ENCODE measurements at places on chromosomes 6 and 20. TPM values are rescaled to one million over a fixed set of nuclear protein-coding genes. Genes with fewer than 3 reads are reported as not detected.
A peak's percentile ranks its signal among the peaks of the same experiment; 100 is the strongest.

GRCh38 chr20:40808936-40809335 lies 119.9 kb upstream of the MAFB start:
- H3K36me3 ChIP-seq = no peaks in the 10 kb centered on the region
- no peak overlapping the region for H3K4me3 ChIP-seq
- no peak overlapping the region for H3K27ac ChIP-seq
- H3K4me1 ChIP-seq = no peaks in the 10 kb centered on the region
- no peaks in the 10 kb centered on the region for H3K27me3 ChIP-seq

The KHDC1L gene
- not detected for total RNA-seq

The JAG1 gene
- total RNA-seq = 185 TPM

- H3K27ac ChIP-seq = peak overlapping the region; percentile 2
- no peaks in the 10 kb centered on the region for H3K36me3 ChIP-seq
- no peaks in the 10 kb centered on the region for H3K4me1 ChIP-seq
- no peak for DNase-seq
- no peak overlapping the region for H3K4me3 ChIP-seq
These were observed 283.9 kb downstream of the TBC1D7 start for GRCh38 chr6:13044390-13044789.

The SALL4 gene
- total RNA-seq = not detected

GRCh38 chr6:51926125-51926524 lies 161.3 kb downstream of the PKHD1 start:
- no peaks in the 10 kb centered on the region for H3K4me1 ChIP-seq
- H3K4me3 ChIP-seq = no peak overlapping the region
- no peak for DNase-seq
- H3K36me3 ChIP-seq = no peaks in the 10 kb centered on the region
- no peaks in the 10 kb centered on the region for H3K27me3 ChIP-seq
- H3K27ac ChIP-seq = no peak overlapping the region

The PROKR2 gene
- not detected for total RNA-seq

The TTK gene
- total RNA-seq = 2.5 TPM

The TMEM244 gene
- total RNA-seq = not detected

- peaks cover 24% of the 10 kb centered on the region for H3K4me1 ChIP-seq
- H3K27ac ChIP-seq = peak overlapping the region; percentile 42
- H3K36me3 ChIP-seq = no peaks in the 10 kb centered on the region
- no peak overlapping the region for H3K4me3 ChIP-seq
These were observed 217.3 kb upstream of the PREP start for GRCh38 chr6:105619971-105620741.

- no peaks in the 10 kb centered on the region for H3K36me3 ChIP-seq
- no peak for DNase-seq
- H3K27me3 ChIP-seq = no peaks in the 10 kb centered on the region
- no peaks in the 10 kb centered on the region for H3K4me1 ChIP-seq
These were observed 56.5 kb downstream of the DLL1 start for GRCh38 chr6:170234419-170234818.

The PTK6 gene
- 25.8 TPM for total RNA-seq

DNA sequence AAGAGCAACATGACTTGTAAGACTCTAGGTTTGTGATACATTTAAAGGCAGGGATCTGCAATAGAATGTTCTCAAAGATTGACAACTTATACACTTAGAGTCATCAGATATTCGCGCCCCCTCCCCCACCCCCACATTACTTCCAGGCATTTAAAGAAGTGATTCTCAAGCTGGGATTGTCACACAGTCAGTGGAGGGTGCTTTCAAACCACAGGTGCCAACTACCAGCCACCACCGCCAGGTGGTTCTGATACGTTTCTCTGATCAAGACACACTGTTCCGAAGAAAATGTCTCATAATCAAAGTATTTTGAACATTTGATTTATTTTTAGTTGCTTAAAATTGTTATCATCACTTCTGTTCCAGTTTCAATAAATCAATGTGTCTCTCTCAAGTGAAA lies 357.5 kb downstream of the ESR1 start:
- no peak overlapping the region for H3K27ac ChIP-seq
- H3K36me3 ChIP-seq = peaks cover 6% of the 10 kb centered on the region
- H3K4me1 ChIP-seq = peaks cover 7% of the 10 kb centered on the region
- no peaks in the 10 kb centered on the region for H3K27me3 ChIP-seq
- no peak for DNase-seq

GRCh38 chr20:40875116-40876085 lies 153.2 kb upstream of the TOP1 start:
- no peak for DNase-seq
- H3K27ac ChIP-seq = no peak overlapping the region
- no peak overlapping the region for H3K4me3 ChIP-seq
- no peaks in the 10 kb centered on the region for H3K4me1 ChIP-seq

The WFDC5 gene
- total RNA-seq = 6.1 TPM

DNA sequence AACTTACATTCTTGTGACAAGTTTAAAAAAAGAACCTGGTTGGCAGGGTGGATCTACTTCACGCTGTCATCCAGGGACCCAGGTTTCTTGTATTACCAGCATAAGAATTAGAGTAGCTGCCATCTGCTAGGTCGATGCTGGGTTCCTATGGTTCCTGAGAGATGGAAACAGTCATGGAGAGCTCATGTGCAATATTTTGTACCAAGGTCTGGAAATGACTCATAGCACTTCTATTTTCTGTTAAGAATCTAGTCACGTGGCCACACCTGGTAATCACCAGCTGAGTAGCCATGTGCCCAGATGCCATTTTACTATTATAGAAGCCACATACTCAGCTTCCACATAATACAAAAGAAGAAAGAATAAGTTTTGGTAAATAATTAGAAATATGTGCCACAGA lies 171.3 kb downstream of the CD83 start:
- H3K27ac ChIP-seq = no peak overlapping the region
- H3K27me3 ChIP-seq = no peaks in the 10 kb centered on the region
- no peaks in the 10 kb centered on the region for H3K4me1 ChIP-seq
- no peak overlapping the region for H3K4me3 ChIP-seq
- H3K36me3 ChIP-seq = no peaks in the 10 kb centered on the region
- no peak for DNase-seq

- H3K4me1 ChIP-seq = peaks cover 57% of the 10 kb centered on the region
- no peaks in the 10 kb centered on the region for H3K27me3 ChIP-seq
- H3K36me3 ChIP-seq = no peaks in the 10 kb centered on the region
- no peak for DNase-seq
These were observed 729 bp downstream of the TSPYL4 start for GRCh38 chr6:116253188-116253504.

- H3K27ac ChIP-seq = no peak overlapping the region
- no peaks in the 10 kb centered on the region for H3K27me3 ChIP-seq
- H3K4me3 ChIP-seq = no peak overlapping the region
- no peaks in the 10 kb centered on the region for H3K4me1 ChIP-seq
- DNase-seq = no peak
These were observed 39.4 kb downstream of the ZBTB46 start for GRCh38 chr20:63791497-63792156.

- H3K27ac ChIP-seq = peak overlapping the region; percentile 14
- H3K27me3 ChIP-seq = no peaks in the 10 kb centered on the region
- DNase-seq = no peak
- no peak overlapping the region for H3K4me3 ChIP-seq
- no peaks in the 10 kb centered on the region for H3K36me3 ChIP-seq
These were observed 8.3 kb upstream of the TTPAL start for GRCh38 chr20:44467289-44467883.

The AKIRIN2 gene
- 32.9 TPM for total RNA-seq

DNA sequence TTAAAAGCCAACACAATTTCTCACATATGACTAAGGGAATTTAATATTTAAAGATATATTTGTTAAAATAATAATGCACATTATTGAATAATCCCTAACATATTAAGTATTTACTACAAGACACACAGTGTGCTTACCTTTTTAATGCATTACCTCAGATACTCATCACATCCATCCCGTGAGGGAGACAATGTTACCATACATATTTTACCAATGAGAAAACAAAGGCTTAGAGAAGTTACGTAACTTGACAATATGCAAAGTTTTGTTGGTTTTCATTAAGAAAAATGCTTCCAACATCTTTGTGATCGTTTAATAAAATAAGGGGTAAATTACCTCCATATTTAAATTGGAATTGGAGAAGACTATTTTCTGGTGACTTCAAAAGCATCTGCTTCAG lies 4.3 kb downstream of the IFNGR1 start:
- no peaks in the 10 kb centered on the region for H3K36me3 ChIP-seq
- no peak overlapping the region for H3K27ac ChIP-seq
- no peak for DNase-seq
- H3K4me3 ChIP-seq = no peak overlapping the region

DNA sequence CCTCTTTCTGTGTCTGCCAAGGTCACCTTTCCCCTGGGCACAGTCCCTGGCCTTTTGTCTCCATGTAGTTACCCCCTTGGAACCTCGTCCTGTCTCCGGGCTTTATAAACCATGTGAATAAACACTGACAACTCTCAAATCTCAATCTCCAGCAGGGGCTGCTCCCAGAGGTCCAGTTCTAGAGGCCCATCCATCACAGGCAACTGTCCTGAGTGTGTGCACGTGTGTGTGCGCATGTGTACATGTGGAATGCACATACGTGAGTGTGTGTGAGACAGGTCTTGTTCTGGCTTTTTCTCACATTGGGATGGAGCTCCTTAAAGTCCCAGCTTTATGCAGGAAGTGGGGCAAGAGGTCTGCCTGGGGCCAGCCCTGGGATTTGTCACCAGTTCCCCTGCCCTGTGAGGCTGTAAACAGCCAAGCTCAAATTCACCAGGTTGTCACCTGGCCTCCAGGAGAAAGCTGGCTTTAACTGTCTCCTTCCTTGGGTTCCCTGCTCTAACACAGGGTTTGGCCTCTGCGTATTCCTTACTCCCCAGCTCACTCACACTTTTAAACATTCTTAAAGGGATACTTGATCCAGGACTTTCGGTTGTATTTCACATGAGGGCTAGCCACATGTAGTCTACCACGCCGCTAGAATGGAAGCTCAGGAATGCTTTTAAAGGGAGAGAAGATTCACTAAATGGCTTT lies 42.7 kb downstream of the RAMACL start:
- H3K4me1 ChIP-seq = peaks cover 33% of the 10 kb centered on the region
- H3K27me3 ChIP-seq = no peaks in the 10 kb centered on the region
- H3K4me3 ChIP-seq = no peak overlapping the region
- DNase-seq = no peak
- H3K27ac ChIP-seq = no peak overlapping the region

The HLA-DQA2 gene
- total RNA-seq = 2.2 TPM

- no peaks in the 10 kb centered on the region for H3K27me3 ChIP-seq
- no peak overlapping the region for H3K27ac ChIP-seq
- H3K4me3 ChIP-seq = no peak overlapping the region
- no peaks in the 10 kb centered on the region for H3K4me1 ChIP-seq
- no peaks in the 10 kb centered on the region for H3K36me3 ChIP-seq
- DNase-seq = no peak
These were observed 168.3 kb upstream of the ECI2 start for GRCh38 chr6:4303638-4304037.

- no peak overlapping the region for H3K4me3 ChIP-seq
- H3K27me3 ChIP-seq = no peaks in the 10 kb centered on the region
- H3K36me3 ChIP-seq = no peaks in the 10 kb centered on the region
- peaks cover 9% of the 10 kb centered on the region for H3K4me1 ChIP-seq
- H3K27ac ChIP-seq = no peak overlapping the region
These were observed 144.8 kb downstream of the BACH2 start for GRCh38 chr6:90151576-90152422.

The COMMD7 gene
- total RNA-seq = 28.7 TPM

DNA sequence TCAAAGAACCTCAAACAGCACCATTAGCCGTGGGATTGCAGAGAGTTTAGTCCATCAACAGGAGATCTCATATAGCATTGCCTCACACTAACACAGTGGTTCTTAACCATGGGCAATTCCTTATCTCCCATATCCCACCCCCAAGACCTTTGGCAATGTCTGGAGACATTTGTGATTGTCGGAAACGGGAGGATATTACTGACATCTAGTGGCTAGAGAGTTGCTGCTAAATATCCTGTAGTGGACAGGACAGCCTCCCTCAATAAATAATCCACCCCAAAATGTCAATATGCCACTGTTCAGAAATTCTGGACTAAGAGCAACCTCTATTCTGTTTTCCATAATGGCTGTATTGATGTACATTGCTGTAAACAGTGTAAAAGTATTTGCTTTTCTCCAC lies 210.1 kb upstream of the CCN2 start:
- H3K4me3 ChIP-seq = no peak overlapping the region
- H3K27me3 ChIP-seq = no peaks in the 10 kb centered on the region
- no peaks in the 10 kb centered on the region for H3K4me1 ChIP-seq
- no peak overlapping the region for H3K27ac ChIP-seq
- no peaks in the 10 kb centered on the region for H3K36me3 ChIP-seq

DNA sequence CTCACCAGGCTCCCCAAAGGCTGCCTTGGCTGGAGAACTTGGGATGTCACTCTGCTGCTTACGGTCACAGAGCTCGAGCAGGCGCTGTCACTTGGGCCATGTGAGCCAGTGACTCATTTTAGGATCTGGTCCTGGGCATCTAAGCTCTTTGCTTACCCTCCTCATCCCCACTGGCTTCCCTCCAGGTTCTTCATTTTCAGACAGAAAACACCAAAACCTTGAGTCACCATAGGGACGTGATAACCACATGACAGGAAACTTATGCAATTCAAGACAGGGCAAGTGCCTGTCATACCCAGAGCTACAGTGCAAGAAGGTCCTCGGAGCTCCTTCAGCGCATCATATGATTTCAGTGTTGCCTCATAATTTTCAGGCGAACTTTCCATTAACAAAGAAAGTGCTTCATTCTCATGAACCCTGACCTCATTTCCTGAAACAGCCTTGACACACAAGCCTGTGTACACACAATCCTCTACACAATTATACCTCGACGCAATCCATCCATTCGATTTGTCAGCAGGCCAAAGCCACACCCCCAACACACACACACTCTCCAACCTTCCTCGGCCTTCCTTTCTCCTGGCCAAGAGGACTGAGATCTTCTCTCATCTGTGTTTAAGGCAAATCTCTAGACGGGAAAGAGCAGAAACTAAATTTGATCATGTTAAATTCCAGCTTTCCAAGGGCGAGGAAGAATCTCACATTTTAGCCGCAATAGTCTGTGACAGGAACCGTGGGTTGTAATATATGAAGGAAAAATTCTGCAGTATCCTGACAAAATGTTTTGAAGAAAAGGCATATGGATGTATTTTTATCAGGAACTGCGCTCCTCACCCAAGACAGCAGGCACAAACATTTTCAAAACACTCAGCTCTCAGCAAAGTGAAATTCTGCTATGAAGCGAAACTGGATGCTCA lies 25.3 kb downstream of the TBC1D7 start:
- H3K27me3 ChIP-seq = no peaks in the 10 kb centered on the region
- peak overlapping the region; percentile 3 for H3K4me3 ChIP-seq
- H3K36me3 ChIP-seq = peaks cover 33% of the 10 kb centered on the region
- no peak for DNase-seq
- peaks cover 14% of the 10 kb centered on the region for H3K4me1 ChIP-seq

GRCh38 chr6:31717499-31718222 lies 2.5 kb downstream of the LY6G6D start:
- no peak for DNase-seq
- H3K4me1 ChIP-seq = peaks cover 14% of the 10 kb centered on the region
- H3K27ac ChIP-seq = peak overlapping the region; percentile 71
- H3K4me3 ChIP-seq = no peak overlapping the region
- no peaks in the 10 kb centered on the region for H3K36me3 ChIP-seq
